Ascending aorta (tissue), 2 donors: ENCODE measurements at places on chromosomes 7 and 10.

GRCh38 chr7:106418094-106418493 lies 133.3 kb upstream of the NAMPT start:
- no peak overlapping the region for H3K4me3 ChIP-seq
- no peaks in the 10 kb centered on the region for H3K27me3 ChIP-seq
- peaks cover 2% of the 10 kb centered on the region for H3K4me1 ChIP-seq
- no peak overlapping the region for H3K27ac ChIP-seq

DNA sequence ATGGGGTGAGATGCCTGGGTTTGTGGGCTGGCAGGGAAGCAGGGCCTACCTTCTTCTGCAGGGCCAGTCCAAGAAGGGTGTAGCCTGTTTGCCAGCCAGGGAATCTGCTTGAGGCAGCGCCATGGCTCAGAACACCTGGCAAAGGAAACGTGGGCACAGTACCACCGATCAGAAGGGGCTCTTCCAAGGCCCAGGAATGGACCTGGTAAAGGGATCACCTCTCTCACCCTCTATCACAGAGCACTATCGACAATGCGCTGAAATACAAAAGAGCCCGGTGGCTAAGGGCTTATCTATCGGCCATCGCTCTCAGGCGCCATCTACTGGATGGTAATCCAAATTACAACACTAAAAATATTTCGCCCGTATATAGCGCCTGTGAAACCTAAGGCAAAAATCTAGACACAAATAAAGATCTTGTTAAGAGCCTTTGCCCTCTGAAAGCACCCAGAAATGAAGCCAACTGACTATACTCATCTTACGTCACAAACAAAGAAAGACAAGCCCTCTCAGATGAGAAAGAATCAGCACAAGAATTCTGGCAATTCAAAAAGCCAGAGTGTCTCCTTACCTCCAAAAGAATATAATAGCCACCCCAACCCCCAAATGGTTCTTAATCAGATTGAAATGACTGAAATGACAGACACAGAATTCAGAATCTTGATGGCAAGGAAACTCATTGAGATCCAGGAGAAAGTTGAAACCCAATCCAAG lies 217.8 kb upstream of the HPS1 start:
- H3K27me3 ChIP-seq = no peaks in the 10 kb centered on the region
- no peaks in the 10 kb centered on the region for H3K4me1 ChIP-seq
- DNase-seq = no peak
- no peak overlapping the region for H3K27ac ChIP-seq
- H3K4me3 ChIP-seq = no peak overlapping the region
- no peaks in the 10 kb centered on the region for H3K36me3 ChIP-seq

- no peaks in the 10 kb centered on the region for H3K27me3 ChIP-seq
- no peak overlapping the region for H3K27ac ChIP-seq
- DNase-seq = no peak
- H3K4me1 ChIP-seq = no peaks in the 10 kb centered on the region
- no peak overlapping the region for H3K4me3 ChIP-seq
Observed at GRCh38 chr10:33263453-33263852, 71.0 kb downstream of the NRP1 start.

DNA sequence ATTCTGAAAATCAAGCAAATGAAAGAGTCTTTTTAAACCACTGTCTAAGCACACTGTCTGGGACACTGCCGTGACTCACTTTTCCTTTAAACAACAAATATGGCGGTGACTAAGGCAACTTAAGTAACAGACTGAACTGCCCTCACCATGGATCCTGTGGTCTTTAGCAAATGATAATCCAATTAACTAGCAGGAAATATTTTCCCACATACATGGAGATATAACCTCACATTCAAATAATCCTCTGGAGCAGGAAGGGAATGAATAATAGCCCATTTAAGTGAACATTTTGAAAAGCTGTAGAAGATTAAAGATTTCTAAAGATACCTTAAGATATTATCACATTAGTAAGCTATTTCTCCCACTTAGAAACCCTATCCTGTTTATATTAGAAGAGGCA lies 40.3 kb upstream of the LRRC17 start:
- no peak overlapping the region for H3K4me3 ChIP-seq
- DNase-seq = no peak
- no peaks in the 10 kb centered on the region for H3K27me3 ChIP-seq
- no peak overlapping the region for H3K27ac ChIP-seq
- peaks cover 5% of the 10 kb centered on the region for H3K4me1 ChIP-seq

DNA sequence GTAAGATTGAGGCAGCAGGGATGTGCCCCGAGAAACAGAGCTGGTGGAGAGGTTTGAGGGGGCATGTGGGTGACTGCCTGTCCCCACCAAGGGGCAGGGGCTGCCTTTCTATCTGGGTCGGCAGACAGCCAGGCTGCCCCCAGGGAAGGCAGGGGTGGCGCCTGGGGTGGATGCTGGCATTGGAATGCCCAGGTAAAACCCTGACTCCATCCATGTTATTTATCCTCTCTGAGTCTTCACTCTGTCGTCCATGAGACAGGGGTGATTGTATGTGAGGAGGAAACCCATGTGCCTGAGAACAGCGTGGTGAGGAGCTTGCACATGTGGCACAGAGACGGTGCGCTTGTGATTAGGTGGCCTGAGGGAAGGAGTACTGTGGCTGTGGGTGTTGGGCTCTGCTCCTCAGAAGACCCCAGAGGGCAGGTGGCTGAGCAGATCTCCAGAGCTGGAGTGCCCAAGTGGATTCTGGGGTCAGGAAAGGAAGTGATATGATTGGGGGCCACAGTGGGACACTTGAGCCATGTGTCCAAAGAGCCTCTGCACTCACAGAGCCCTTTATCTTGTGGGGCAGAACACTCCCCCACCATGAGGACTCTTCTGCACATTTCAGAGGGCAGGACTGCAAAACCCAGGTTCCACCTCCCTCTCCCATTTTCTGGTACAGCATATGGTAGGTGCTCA lies 100.4 kb upstream of the RET start:
- no peak overlapping the region for H3K4me3 ChIP-seq
- H3K27ac ChIP-seq = no peak overlapping the region
- no peaks in the 10 kb centered on the region for H3K36me3 ChIP-seq
- peak; percentile 19 for DNase-seq

DNA sequence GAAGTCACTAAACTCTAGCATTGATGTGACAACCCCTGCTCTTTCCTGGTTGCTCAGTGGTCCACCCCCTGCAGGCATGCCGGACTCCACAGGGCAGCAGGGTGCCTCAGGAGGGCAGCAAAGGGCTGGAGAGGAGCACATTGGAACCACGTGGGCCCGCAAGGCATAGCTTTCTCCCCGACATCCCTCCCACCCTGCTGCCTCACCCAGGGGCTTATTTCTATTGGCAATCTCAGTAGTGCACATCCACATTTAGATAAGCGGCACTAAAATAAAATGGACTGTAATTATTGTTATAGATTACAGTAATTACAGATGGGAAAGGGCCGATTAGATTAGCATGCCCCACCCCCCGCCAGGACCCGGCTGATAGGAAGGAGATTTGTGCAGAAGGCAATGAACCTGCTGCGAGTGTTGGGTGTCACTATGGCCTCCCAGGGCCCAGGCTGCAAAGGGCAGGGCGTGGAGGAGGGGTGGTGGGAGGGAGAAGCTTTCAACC lies 580.1 kb downstream of the GRID1 start:
- H3K4me3 ChIP-seq = no peak overlapping the region
- no peak overlapping the region for H3K27ac ChIP-seq
- DNase-seq = no peak
- H3K27me3 ChIP-seq = no peaks in the 10 kb centered on the region
- no peaks in the 10 kb centered on the region for H3K36me3 ChIP-seq

GRCh38 chr7:31190906-31191305 lies 138.8 kb downstream of the ADCYAP1R1 start:
- H3K27me3 ChIP-seq = no peaks in the 10 kb centered on the region
- DNase-seq = no peak
- H3K4me3 ChIP-seq = no peak overlapping the region
- no peaks in the 10 kb centered on the region for H3K36me3 ChIP-seq

DNA sequence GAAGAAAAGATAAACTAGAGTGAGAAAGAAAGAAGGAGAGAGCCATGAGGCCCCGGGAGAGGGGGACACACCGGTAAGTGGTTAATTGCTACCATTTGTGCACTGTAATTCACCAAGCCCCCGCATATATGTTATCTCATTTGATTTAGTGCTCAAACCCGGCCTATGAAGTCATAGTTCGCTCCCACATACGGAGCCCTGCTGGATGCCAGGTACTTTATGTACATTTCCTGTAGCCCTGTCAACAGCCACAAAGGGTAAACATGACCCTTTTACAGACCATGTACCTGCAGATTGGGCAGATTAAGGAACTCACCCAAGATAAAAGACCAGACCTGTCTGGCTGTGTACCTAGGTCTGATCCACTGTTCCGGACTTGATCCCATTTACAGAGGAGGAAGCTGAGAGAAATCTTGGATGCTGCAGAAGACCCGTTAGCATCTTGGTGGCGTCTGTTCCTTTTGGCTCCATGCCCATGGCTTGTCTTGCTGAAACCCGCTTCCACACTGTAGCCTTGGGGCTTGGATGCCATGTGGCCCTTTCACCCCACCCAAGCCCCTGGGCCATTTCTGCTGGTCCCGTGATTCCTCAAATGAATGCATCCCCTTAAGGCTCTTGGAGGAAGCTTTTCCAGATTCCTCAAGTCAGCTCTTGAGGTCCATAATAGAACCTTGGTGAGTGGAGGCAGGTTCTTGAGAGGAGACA lies 32.3 kb downstream of the FAM241B start:
- H3K27ac ChIP-seq = no peak overlapping the region
- H3K4me1 ChIP-seq = no peaks in the 10 kb centered on the region
- DNase-seq = no peak
- no peaks in the 10 kb centered on the region for H3K36me3 ChIP-seq

DNA sequence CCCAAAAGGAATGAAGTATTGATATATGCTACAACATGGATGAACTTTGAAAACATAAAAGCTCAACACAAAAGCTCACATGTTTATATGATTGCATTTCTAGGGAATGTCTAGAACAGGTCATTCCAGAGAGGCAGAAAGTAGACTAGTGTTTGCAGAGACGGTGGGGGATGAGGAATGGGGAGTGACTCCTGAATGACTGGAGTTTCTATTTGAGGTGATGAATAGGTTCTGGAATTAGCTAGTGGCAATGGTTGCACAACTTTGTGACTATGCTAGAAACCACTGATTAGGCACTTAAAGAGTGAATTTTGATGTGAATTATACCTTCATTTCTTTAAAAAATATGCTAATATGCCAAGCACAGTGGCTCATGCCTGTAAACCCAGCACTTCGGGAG lies 6.9 kb downstream of the KPNA7 start:
- H3K36me3 ChIP-seq = no peaks in the 10 kb centered on the region
- H3K4me1 ChIP-seq = no peaks in the 10 kb centered on the region
- no peaks in the 10 kb centered on the region for H3K27me3 ChIP-seq
- H3K27ac ChIP-seq = no peak overlapping the region
- H3K4me3 ChIP-seq = no peak overlapping the region

GRCh38 chr10:87852089-87852488 lies 11.2 kb downstream of the KLLN start:
- no peaks in the 10 kb centered on the region for H3K36me3 ChIP-seq
- H3K4me3 ChIP-seq = no peak overlapping the region
- no peak for DNase-seq

GRCh38 chr7:117064688-117065087 lies 111.4 kb downstream of the ST7 start:
- no peaks in the 10 kb centered on the region for H3K27me3 ChIP-seq
- H3K4me1 ChIP-seq = peaks cover 3% of the 10 kb centered on the region
- H3K4me3 ChIP-seq = no peak overlapping the region

DNA sequence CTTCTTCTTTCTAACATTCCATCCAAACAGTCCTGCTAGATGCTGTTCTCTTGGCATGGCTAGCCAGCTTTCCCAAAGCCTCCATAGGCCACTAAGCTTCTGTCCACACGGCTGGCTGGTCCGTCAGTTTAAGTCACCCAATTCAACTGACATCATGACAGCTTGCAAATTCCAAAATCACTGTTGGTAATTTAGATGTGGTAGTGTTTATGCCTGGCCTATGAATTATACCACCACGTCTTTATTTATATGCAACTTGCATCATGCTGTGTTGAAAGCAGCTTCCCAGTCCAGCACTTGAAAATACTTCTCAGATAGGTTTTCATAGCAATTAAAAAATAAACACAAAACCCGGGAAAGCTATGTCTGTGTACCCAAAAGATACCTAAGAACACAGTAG lies 2.2 kb upstream of the VIM start:
- no peak overlapping the region for H3K4me3 ChIP-seq
- DNase-seq = no peak
- H3K27me3 ChIP-seq = no peaks in the 10 kb centered on the region
- peak overlapping the region; percentile 97 for H3K27ac ChIP-seq
- H3K36me3 ChIP-seq = peaks cover 15% of the 10 kb centered on the region

DNA sequence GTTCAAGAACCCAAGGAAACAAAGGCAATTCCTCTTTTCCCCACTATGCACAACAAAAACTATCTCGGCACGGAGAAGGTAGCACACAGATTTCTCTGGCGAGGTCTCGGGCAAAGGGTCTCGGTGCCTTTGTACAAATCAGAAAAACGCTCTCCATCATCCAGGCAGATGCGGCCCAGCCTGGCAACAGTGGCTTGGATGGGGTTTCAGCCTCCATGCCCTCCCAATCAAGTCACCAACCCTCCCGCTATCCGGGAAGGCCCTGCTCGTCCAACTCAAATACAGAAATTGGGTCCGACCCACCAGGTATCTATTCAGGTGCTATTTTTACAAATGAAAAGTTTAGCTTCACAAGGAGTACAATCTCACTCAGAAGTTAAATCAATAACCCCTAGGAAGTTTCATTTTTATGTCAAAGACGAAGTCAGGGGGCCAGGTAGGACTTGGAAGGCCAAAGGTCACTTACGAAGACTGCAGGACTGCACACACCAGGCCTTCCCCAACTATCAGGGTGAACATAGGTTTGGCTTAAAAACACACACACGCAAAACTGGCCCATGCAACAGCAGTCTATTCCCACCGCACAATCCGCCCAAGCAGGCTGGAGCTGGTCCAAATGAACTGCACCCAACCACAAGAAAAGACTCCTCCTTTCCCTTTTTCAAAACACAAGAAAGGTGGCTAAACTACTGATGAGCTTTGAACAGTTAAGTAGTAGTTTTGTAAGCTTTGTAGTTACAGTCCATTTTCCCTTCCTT lies 43.0 kb downstream of the GNA12 start:
- no peaks in the 10 kb centered on the region for H3K36me3 ChIP-seq
- DNase-seq = no peak
- no peaks in the 10 kb centered on the region for H3K4me1 ChIP-seq
- peak overlapping the region; percentile 38 for H3K4me3 ChIP-seq
- H3K27me3 ChIP-seq = no peaks in the 10 kb centered on the region
- peak overlapping the region; percentile 74 for H3K27ac ChIP-seq

GRCh38 chr7:94507462-94507861 lies 2.1 kb upstream of the CASD1 start:
- H3K36me3 ChIP-seq = no peaks in the 10 kb centered on the region
- H3K4me1 ChIP-seq = peaks cover 3% of the 10 kb centered on the region
- DNase-seq = no peak
- no peak overlapping the region for H3K4me3 ChIP-seq

DNA sequence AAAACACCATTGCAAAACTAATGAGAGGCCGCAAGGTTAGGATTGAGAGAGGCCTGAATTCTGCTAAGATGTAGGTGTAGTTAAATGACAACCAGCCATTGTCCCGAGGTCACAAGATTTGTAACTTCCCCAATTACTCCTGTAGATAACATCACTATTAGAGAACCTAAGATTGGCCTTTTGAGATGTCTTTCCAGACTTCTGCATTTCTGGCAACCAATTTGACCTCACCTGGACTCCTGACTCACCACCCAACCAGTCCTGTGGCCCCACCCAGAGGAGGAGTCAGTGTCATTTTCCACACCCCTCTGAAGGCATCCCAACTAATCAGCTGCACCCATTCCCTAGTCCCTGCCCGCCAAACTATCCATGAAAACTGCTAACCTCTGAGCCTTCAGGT lies 115.7 kb downstream of the PRKAG2 start:
- peaks cover 31% of the 10 kb centered on the region for H3K4me1 ChIP-seq
- no peaks in the 10 kb centered on the region for H3K36me3 ChIP-seq
- no peak overlapping the region for H3K4me3 ChIP-seq
